ENCODE measurements at places on chromosomes 5 and 9. TPM values are rescaled to one million over a fixed set of nuclear protein-coding genes. Genes with fewer than 3 reads are reported as not detected.

Gene PKD2L2
- not detected for total RNA-seq

Gene ZNF366
- total RNA-seq: 3.1 TPM

Gene CCDC171
- total RNA-seq: 1.7 TPM

Gene TMEM232
- total RNA-seq: 2.3 TPM

Gene MEF2C
- 25.7 TPM for total RNA-seq

Gene GABRA1
- total RNA-seq: not detected

GRCh38 chr9:131282688-131283422 lies 6.5 kb upstream of the FAM78A start:
- H3K27me3 ChIP-seq: peaks cover 20% of the 10 kb centered on the region
- H3K4me1 ChIP-seq: peaks cover 15% of the 10 kb centered on the region
- H3K36me3 ChIP-seq: no peaks in the 10 kb centered on the region
- peak overlapping the region; percentile 48 for H3K4me3 ChIP-seq

DNA sequence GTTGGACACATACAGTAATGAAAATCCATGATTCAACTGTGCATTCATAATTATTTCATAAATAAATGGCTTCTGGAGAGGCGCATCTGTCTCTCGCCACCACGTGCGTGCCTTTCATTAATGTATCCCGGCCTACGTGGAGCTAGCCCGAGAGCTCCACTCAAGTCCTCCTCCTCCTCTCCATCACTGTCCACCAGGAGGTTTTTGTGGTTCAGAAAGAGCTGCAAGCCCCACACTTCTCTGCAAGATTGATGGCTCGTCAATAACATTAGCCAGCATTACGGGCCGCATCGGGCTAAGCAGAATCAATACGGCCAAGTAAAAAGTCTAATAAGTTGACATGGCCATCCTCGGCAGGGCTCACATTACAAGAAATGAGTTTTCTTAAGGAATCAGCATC lies 499.8 kb downstream of the BNC2 start:
- H3K4me1 ChIP-seq: no peaks in the 10 kb centered on the region
- H3K36me3 ChIP-seq: no peaks in the 10 kb centered on the region
- no peak for DNase-seq
- no peaks in the 10 kb centered on the region for H3K27me3 ChIP-seq
- H3K4me3 ChIP-seq: no peak overlapping the region

DNA sequence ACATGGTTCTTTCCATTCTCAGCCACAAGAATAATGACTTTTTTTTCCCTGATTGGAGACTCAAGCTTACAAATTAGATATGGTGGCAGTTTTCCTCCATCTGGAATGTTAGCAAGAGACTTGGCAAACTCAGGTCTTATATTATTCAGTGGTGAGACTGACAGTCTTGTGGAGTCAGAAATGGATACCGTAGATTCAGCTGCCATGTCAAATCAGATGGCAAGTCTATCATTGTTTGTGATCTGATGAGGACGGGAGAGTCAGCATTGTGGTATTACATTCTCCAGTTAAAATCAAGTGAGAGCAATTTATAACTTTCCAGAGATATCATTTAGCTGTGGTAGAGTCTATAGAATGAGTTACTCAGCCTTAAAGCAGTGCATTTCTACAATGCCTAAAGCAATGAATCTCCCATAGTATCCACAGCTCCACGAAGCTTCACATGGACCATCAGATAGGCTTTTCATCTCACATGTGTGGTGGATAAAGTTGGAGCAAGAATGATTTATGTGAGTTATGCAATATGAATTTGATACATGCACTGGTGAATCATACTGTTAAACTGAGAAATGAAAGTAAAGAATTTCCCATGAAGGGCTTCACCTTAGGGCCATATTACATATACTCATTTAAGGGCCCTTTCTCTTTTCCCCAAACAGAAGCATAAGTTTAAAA lies 430.6 kb downstream of the ZNF608 start:
- H3K36me3 ChIP-seq: no peaks in the 10 kb centered on the region
- H3K27me3 ChIP-seq: no peaks in the 10 kb centered on the region
- no peak overlapping the region for H3K4me3 ChIP-seq
- no peaks in the 10 kb centered on the region for H3K4me1 ChIP-seq

- DNase-seq: no peak
- no peak overlapping the region for H3K4me3 ChIP-seq
- no peaks in the 10 kb centered on the region for H3K4me1 ChIP-seq
- no peak overlapping the region for H3K27ac ChIP-seq
- no peaks in the 10 kb centered on the region for H3K27me3 ChIP-seq
Measured at GRCh38 chr5:180313677-180314505, 22.0 kb upstream of the MAPK9 start.

- no peaks in the 10 kb centered on the region for H3K27me3 ChIP-seq
- peak overlapping the region; percentile 54 for H3K27ac ChIP-seq
- H3K4me1 ChIP-seq: peaks cover 22% of the 10 kb centered on the region
Measured at GRCh38 chr5:116360008-116360853, 214.4 kb downstream of the SEMA6A start.

GRCh38 chr9:74096420-74096819 lies 400.7 kb upstream of the RORB start:
- H3K27ac ChIP-seq: no peak overlapping the region
- H3K4me1 ChIP-seq: no peaks in the 10 kb centered on the region
- no peaks in the 10 kb centered on the region for H3K36me3 ChIP-seq
- H3K27me3 ChIP-seq: no peaks in the 10 kb centered on the region
- H3K4me3 ChIP-seq: no peak overlapping the region

- H3K27me3 ChIP-seq: no peaks in the 10 kb centered on the region
- no peaks in the 10 kb centered on the region for H3K36me3 ChIP-seq
- no peak for DNase-seq
- H3K4me1 ChIP-seq: no peaks in the 10 kb centered on the region
- H3K4me3 ChIP-seq: no peak overlapping the region
- no peak overlapping the region for H3K27ac ChIP-seq
Measured at GRCh38 chr9:130570208-130570607, 9.2 kb upstream of the FUBP3 start.

DNA sequence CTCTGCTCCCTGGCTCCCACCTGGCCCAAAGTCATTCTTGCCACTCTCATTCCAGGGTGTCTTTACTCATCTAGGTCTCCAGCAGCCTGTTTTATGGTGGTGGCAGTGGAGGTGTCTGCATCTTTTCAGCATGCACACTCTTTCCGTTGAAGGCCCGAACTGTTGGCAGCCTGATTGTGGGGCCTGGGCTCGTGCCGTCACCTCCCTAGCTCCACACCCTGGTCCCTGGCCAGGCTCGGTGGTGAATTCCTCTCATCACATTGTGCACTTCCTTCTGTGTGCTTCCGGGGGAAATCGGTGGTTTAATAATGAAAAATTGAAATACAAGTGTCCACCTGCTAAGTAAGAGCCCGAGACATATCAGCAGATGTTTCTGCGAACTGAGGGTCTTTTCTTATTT lies 214.3 kb downstream of the TRIO start:
- no peak overlapping the region for H3K27ac ChIP-seq
- H3K4me3 ChIP-seq: no peak overlapping the region
- peaks cover 39% of the 10 kb centered on the region for H3K4me1 ChIP-seq
- no peaks in the 10 kb centered on the region for H3K27me3 ChIP-seq

GRCh38 chr5:11398728-11399127 lies 505.5 kb downstream of the CTNND2 start:
- no peak overlapping the region for H3K27ac ChIP-seq
- no peaks in the 10 kb centered on the region for H3K4me1 ChIP-seq
- no peaks in the 10 kb centered on the region for H3K36me3 ChIP-seq
- no peak overlapping the region for H3K4me3 ChIP-seq

- H3K4me3 ChIP-seq: no peak overlapping the region
- DNase-seq: no peak
- H3K27ac ChIP-seq: no peak overlapping the region
- H3K4me1 ChIP-seq: peaks cover 9% of the 10 kb centered on the region
- H3K27me3 ChIP-seq: no peaks in the 10 kb centered on the region
Measured at GRCh38 chr5:64685866-64686265, 4.4 kb upstream of the SHISAL2B start.

All from esophagus muscularis mucosa (tissue), 4 donors.